ENCODE measurements at places on chromosomes 3 and 15.

DNA sequence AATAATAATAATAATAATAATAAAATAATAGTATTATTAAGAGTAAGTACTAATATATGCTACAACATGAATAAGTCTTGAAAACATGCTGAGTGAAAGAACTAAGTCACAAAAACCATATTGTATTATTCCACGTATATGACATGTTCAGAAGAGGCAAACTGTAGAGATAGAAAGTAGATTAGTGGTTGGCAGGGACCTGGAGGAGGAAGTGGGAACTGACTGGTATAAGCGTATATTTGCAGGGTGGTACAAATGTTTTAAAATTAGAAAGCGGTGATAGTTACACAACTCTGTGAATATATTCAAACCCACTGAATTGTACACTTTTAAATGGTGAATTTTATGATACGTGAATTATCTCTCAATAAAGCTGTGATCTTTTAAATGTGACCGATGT lies 32.8 kb downstream of the LRRK1 start:
- DNase-seq = no peak

- no peak for DNase-seq
These were observed 175.3 kb upstream of the HES1 start for GRCh38 chr3:193960487-193961274.

- DNase-seq = no peak
These were observed 151.9 kb downstream of the ADAMTS17 start for GRCh38 chr15:100189849-100190248.

DNA sequence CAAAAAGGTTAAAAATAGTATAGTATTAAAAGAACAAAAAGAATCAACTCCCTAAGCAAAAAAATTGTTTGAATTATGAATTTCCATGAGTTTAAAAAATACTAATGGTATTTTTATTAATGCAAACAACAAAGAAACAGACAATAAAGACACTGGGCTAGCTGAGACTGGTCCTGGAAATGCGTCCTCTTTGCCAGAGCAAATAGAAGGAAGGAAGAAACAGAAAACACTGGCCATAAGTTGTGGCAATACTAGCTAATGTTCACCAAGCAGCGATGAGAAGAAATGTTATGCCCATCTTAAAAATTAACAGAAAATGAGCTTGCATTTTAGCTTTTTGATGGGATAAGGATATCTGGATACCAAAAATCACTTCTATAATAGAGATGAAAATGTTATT lies 88.6 kb downstream of the TBL1XR1 start:
- no peak for DNase-seq

DNA sequence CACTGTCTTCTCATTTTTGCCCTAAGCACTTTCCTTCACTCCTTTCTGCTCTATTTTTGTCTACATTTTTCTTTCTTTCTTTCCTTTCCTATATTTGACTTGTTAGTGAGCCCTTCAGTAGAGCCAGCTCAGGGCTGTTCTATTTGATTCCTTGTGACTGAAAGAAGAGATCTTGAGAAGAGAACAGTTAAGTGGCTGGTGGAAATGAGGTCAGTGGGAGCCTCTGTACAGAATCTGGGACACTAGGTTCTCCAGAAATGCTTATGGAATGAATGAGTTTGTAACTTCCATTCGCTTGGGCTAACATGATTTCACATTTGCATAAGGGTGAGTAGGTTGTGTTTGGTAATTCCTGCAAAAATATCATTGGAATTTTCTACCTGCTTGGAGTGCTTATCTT lies 45.6 kb downstream of the CACNA2D3 start:
- no peak for DNase-seq

DNA sequence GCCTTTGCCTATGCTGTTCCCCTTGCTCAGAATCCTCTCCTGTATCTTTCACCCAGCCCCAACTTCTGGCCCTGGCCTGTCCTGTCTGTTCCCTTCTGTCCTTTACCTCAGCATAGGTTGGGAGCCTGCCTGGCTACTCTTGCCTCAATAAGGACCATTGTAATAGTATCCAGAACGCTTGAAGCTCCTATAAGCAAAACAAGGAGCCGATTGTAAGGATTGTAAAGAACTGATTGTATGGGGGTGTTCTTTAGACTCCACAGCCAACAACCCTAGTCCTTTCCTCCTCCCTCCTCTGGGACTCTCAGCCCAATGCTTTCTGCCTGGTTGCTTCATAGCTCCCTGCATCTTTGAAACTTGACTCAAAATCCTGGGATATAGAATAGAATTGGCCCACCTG lies 18.7 kb upstream of the RAD54L2 start:
- DNase-seq = no peak

DNA sequence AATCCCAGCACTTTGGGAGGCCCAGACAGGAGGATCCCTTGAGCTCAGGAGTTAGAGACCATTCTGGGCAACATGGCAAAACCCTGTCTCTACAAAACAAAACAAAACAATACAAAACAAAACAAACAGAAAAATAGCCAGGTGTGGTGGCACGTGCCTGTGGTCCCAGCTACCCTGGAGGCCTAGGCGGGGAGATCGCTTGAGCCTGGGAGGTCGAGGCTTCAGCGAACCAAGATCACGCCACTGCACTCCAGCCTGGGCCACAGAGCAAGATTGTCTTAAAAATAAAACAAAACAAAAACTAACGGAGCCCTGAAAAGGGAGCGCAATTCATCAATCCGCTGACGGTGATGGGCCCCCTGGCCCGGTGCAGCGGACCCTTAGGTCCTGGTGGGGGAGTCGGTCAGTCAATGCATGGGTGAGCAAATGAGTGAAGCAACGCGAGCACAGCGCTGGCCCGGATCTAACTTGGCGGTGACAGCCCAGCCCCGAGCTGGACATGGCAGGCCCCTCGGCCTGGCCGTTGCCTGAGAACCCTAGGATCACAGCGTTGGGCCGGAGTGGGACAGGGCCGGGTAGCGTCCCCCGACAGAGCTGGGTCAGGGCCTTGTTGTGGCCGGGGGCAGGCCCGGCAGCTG lies 52.4 kb upstream of the BLM start:
- DNase-seq = no peak

- DNase-seq = no peak
These were observed 4.2 kb downstream of the MFGE8 start for GRCh38 chr15:88908697-88909621.

DNA sequence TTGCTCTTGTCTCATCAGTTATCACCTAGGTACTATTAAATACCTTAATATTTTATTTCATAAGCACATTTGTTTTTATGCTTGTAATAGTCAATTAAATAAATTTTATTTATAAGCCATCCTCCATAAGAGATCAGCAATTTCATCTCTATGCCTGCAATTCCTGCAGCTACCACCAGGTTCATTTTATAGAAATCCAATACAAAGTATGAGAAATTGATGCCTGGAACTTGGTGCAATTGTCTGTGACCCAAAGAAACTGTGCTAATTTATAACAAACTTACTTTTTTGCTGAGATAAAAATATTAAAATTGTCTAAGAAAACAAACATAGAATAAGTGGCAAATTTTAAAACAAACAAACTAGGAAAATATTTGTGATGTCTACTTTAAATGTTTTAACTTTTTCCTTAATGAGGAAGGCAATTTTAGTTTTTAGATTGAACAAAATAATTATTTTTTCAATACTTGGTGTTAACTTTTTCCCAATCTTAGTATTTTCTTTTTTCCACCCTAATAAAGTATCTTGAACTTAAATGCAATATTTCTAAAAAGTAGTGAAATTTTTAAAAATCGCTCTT lies 1026.6 kb downstream of the ROBO1 start:
- no peak for DNase-seq

DNA sequence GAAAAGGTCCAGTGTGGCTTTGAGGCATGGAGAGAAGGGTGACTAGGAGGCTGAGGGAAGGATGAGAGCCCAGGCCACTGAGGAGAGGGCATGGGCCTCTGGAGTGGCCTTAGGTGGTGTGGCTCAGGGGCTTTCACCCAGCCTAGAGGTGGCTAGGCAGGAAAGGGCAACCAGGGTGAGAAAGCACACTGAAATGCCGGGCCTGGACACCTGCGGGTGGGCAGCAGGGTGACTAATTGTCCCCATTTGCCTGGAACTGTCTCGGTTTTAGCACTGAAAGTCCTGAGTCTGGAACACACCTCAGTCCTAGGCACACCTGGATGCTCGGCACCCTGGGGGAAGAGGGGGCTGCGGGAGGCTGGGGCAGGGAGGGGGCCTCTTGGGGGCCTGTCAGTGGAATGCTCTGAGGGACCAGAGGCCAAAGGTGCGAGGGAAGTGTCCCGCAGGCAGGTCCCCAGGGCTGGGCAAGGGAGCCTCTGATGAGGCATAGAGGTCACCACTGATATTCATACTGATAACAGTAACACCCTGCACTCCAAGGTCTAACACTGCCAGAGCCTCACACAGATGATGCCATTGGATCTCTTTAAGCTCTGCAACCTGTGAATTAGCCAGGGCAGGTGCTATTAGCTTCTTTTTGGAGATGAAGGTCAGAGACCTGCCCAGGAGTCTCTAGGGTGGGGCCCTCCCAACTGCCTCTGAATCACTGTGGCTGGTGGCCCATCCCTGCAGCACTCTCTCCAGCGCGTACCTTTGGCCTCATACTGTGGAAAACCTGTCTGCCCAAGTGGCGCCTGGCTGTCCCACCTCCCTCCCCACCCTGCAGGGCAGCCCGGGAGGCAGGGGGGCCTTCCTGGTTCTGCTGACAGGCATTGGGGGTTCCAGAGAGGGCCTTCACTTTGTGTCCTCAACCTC lies 3.0 kb upstream of the PHGR1 start:
- no peak for DNase-seq

- no peak for DNase-seq
These were observed 40.5 kb upstream of the CSPG4 start for GRCh38 chr15:75753145-75753544.

- no peak for DNase-seq
These were observed 80.2 kb downstream of the TNIK start for GRCh38 chr3:171379961-171380483.

GRCh38 chr3:21738935-21739702 lies 11.9 kb downstream of the ZNF385D start:
- DNase-seq = no peak

DNA sequence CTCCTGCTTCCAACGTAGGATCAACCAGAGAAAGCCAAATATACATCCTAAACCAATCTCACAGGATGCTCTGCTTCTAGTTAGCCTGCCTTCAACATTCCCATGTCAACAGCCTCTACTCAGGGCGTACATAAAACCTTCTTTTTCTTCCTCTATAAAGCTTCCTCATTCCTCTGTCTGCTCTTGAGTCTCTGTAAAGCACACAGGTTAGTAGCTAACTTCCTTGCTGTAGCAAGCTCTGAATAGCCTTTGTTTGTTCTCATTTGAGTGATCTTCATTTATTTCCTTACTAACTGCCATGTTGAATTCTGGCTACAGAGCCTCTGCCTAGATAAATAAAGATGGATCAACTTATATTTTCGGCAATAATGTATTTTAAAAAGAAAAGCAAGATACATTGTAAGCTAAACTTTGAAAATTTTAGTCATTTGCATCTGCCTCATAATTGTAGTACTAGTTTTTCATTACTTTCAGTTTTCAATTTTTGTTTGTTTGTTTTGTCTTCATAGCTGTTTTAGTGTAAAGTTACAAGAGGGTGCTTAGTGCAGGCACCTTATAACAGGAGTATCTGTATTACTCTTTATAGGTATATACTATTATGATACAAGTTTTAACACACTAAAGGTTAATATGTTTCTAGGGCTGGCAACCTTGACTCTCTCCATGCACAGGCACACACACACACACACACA lies 498.2 kb downstream of the PYDC2 start:
- DNase-seq = no peak

GRCh38 chr15:88932271-88932874 lies 19.2 kb upstream of the MFGE8 start:
- DNase-seq = no peak

DNA sequence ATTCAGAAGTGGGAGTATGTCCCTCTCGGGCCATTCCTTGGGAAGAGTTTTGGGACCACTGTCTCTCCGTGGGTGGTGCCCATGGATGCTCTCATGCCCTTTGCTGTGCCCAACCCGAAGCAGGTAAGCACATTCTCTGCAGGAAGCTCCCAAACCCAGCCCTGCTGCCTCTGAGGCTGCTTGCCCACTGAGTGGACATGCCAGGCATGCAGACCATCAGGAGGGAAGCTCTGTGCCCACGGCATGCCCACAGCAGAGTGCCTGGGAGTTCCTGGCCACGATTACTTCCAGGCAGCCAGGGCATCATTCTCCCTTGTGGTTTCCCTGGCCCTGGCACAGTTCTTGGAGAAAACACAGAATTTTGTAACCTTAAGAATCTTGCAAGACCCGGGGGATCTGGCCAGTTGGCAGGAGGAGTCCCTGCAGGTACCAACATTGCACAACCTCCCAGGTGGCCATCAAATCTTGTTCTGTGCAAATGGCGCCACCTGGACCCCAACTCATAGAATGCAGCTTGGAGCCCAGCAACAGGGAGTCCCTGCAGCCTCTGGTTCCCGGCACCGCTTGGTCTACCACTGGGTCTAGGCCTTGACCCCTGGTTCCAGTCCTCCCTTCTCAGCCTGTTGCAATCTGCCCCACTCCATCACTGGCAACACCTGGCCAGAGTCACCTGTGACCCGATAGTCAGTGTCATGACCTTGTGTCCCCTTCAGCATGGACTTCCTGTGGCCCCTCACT lies 20.4 kb downstream of the FAH start:
- DNase-seq = peak; percentile 42

DNA sequence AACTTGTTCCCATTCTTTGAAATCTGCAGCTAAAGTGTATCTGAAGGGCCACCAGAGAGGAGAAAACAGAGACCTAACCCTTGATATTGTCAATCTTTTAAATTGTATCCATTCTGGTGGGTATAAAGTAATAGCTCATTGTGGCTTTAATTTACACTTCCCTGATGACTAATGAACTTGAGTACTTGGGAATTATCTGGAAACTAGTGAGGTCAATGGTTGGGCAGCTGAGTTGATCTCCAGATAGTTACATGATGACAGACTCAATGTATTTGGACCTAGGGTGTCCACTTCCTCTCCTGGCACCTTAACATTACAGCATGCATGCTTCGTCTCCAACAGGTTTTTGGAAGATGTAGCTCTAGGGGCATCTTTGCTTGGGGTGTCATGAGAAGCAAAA lies 195.2 kb downstream of the PDCD6IP start:
- no peak for DNase-seq
